ENCODE measurements at places on chromosomes 13 and 19.
A peak's percentile ranks its signal among the peaks of the same experiment; 100 is the strongest.

- DNase-seq = no peak
These were observed at the start of gene MUC16 for GRCh38 chr19:9009935-9010651. Gene MUC16 (minus strand): TSS chr19:9010409.

DNA sequence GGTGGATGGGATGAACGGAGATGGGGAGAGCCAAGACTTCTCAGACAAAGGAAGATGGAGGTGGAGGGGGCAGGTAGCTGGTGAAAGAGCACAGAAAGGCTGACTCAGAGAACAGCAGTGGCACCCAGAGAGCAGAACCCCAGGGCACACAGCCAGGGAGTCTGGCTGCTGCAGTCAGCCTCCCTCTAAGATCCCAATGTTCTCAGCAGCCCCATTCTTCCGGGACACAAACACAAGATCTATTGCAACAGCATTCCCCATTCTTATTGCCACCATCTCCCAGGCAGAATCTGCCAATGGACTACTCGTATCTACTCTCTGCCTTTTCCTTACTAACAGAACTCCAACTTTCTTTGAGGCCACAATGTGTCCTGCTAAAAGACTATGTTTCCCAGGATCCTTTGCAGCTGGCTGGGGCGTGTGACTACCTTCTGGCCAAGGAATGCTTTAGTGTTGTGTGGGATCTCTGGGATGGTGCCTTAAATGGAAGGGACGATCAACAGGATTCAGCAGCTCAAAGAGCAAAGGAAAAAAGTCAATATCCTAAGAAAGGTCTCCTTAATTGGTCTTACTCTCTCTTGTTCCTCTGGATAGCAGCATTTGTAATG is 7.5 kb downstream of the THAP8 start:
- no peak for DNase-seq

DNA sequence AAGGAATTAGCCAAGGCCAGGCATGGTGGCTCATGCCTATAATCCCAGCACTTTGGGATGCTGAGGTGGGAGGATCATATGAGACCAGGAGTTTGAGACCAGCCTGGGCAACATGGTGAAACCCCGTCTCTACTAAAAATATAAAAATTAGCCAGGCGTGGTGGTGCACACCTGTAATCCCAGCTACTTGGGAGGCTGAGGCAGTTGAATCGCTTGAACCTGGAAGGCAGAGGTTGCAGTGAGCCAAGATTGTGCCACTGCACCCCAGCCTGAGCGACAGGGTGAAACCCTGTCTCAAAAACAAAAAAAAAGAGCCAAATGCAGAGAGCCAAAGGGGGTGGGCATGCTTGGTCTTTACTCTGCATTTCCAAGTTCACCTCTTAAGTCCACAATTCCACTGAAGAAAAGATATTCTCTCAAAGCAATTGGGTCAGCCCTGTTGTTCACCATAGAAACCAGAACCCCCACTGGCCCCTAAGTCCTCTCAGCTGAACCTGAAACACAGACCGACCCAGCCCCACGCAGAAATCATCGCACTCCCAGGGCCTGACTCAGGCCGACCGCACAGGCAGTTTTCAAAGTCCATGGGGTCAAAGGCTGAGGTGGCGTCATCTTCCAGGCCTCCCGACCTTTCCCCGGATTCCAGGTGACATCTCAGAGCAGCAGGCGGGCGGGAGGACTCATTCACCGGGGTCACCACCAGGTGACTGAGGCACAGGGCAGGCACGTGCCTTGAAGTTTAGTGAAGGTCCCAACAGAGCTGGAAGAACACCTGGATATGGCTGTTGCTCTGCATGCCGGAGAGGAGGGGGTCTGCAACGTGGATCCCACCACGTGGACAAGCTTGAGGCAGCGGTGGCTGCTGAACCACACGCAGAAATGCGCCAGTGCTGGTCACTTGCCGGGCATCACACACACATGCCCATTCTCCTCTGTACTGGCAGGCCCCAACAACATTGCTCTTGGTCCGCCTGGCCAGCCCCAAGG is 33.1 kb downstream of the SLC25A42 start:
- DNase-seq = no peak

DNA sequence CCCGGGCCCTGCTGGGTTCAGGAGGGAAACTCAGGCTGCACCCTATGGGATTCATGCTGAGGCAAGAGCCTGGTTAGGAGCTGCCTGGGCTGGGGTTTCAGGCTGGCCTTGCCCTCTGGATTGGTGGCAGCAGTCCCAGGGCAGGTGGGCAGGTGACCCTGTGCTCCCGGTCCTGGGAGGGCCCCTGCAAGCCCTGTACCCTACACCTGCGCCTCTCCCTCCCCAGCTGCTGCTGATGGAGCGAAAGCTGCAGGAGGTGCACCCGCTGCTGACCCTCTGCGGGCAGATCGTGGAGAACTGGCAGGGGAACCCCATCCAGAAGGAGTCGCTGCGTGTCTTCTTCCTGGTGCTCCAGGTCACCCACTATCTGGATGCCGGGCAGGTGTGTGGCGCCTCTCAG is 20.4 kb downstream of the MAU2 start:
- DNase-seq = no peak

DNA sequence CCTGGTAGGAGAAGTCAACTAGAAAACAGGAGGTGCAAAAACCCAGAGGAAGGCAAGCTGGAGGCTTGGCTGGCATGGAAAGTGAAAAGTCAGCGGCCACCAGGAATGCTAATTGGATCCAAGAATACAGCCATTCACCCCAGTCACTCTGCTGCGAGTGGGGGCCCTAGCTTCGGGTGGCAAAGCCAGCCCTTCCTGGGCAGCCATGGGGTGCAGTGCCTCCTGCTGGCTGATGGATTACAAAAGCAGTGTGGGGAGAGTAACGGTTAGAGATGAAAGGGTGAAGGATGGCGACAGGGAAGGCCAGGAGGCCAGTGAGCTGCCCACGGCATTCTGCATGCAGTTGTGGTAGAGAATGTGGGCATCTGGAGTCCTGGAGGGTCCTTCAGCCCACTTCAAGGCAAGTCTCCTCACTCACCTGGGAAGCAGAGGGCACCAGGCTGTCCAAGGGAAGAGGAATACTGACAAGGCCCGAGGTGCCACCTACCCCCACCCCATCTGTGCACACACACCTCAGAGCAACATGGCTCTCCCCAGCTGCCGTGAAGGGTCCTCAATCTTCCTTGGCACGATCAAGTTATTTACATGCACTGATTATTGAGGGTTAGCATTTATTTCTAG is 20.3 kb upstream of the EPHX3 start:
- peak; percentile 39 for DNase-seq

DNA sequence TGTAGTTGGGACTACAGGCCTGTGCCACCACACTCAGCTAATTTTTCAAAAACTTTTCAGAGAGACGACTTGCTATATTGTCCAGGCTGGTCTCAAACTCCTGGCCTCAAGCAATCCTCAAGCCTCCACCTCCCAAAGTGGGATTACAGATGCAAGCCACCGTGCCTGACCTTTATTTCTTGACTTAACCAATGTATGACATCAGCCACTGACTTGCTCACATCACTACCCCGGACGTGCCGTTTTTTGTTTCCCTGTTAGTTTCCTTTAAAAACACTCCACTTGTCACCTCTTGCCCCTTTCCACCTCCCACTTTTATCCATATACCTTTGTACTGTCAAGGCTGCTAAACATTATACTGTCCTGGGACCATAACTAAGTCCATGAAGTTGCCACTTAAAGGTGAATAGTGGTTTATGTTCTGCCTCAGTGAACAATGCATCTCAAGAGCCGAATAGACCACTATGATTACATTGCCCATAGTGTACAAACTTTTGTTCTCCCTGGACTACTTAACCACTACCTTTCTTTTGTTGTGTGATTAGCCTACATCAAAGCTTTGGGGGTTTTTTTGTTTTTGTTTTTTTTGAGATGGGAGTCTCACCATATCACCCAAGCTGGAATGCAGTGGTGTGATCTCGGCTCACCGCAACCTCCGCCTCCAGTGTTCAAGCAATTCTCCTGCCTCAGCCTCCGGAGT is 2.3 kb upstream of the EPHX3 start:
- no peak for DNase-seq

- no peak for DNase-seq
These were observed 91.4 kb downstream of the ATP11A start for GRCh38 chr13:112781287-112781686.

DNA sequence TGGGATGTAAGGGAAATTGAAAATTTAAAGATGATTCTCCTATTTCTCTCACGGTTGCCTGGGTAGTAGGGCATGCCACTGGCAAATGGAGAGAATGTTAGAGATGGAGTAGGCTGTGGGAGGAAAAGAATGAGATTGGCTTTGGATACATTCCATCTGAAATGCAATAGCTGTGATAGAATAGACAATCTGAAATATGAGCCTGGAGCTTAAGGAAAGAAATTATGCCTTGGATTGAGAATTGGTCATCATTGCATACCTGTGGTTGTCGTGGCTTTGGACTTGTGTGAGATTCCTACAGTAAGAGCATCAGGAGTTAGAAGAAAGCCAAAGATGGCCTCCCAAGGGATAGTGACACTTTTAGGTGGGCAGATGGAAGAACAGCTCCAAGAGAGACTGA is 305.1 kb upstream of the SLC10A2 start:
- no peak for DNase-seq

DNA sequence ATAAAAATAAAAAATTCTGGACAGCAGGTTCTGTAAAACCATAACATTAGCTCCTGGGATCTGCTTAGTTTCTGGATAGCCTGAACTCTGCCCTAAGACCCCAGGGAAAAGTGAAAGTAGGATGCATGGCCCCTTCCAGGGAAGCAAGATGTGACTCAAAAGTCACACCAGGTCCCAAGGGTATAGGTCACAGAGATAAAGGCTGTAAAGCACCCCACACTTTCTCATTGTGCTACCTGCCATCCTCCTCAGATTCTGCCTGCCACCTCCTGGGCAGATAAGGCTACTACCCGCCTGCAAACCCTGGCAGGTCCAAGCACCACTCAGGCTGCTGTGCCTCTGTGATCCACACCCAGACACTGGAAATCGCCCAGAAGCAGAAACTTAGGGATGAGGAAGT is 20.6 kb downstream of the FFAR2 start:
- peak; percentile 24 for DNase-seq

GRCh38 chr13:41315443-41316047 is 4.5 kb downstream of the NAA16 start:
- DNase-seq = no peak

DNA sequence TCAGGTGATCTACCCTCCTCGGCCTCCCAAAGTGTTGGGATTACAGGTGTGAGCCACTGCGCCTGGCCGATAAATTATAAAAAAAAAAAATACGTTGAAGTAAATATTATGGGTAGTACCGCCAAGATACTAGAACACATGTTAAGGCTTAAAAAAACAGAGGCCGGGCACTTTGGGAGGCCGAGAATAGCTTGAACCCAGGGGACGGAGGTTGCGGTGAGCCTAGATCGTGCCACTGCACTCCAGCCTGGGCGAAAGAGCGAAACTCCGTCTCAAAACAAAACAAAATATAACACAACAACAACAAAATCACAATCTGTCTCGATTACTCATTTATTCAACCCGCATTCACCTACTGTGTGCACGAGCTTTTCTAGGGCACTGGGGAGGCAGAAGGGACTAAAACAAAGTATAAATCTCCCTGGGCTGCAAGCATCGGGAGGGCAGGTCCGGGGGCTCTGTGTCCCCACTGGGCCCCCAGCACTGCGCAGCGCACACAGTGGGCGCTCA is 1.3 kb upstream of the BICRA start:
- DNase-seq = no peak

GRCh38 chr13:50676602-50677001 is 166.9 kb downstream of the DLEU7 start:
- no peak for DNase-seq

DNA sequence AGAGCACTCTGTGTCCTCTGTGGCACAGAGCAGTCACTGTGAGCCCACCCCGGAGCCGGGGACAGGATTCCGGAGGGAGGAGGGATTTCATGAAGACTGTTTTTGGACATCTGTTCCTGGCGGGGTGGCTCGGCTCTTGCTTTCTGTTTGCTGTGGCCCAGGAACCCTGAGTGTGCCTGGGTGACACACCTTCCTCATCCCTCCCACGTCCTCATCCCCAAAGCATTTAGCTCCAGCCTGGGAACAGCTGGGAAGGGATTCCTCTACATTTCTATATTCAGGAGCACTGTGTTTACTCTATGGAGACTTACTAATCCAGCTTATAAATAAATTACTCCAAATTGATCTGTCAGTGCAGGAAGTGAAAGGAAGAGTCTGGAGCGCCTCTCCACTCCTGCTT is 97.8 kb upstream of the UBL3 start:
- no peak for DNase-seq

Data from HEK293T (cell line).